ENCODE measurements at places on chromosomes 7 and 10.

DNA sequence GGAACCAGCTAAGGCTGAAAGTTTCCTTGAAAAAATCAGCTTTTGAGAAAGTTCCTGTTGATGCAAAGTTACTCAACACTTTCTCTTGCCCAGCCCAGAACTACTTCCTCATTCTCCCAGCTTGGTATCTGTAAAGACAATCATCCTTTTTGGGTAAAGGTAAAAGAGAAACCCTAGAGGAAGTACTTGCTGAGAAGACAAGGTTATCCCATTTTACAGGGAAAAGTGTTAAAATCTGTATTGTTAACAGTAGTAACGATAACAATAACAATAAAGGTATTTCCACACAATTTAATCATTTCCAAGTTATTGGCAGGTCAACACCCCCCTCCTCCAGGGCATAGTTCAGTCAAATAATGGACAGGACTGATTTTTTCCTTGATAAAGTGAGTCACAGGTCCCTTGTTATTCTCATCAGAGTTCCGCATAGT lies 2.4 kb downstream of the ALOX5 start:
- no peak for DNase-seq

GRCh38 chr10:112465299-112465883 lies 18.4 kb downstream of the VTI1A start:
- no peak for DNase-seq

DNA sequence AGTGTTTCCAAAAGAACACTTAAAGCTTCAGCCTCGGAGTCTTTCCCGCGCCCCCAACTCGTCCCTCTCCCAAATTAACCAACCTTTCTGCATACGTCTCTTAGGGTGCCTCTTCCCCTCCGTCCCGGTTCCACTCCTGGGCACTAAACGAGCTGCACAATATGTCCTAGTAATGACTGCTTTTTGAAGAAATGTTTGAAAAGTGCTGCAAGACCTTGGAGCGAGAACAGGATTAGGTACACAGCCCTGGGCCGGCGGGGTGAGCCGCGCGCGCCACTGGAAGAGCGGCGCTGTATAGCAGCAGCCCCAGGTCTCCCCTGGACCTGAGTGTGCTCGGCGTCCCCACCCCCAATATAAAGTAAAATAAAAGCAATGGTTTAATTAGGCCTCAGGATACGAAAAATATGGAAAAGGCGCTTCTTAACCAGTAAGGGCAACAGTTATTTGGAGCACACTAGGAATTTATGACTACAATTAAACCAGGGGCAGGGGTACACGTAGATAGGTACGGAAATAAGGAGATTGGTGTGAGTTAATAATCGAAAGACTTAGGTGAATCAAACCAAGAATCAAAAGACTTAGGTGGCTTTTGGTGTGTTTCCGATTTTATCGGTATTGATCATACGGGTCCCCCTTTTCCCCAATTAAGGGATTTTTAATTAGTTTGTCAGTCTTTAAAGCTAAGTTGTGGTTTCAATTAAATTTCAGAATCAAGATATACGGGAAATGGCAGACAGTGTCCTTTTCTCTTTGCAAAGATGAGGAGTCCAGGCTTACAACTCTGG lies 1.9 kb downstream of the TET1 start:
- no peak for DNase-seq

DNA sequence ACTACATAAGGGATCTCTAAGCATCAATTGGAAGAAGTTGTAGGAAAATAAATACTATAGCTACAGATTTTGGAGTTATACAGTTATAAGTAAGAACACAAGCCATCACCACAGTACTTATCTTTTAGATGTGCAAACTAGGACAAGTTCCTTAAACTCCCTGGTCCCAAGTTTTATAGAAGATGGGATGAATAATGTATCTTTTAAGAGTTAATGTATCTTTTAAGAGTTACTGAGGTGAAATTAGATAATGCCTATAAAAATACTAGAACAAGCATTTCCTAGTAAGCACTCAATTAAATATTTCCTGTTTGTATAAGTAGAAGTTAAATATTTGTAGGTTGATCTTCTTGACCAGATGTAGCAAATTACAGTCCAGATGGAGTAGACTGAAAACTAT lies 56.8 kb downstream of the SEMA3A start:
- no peak for DNase-seq

- no peak for DNase-seq
Measured at GRCh38 chr10:92103376-92104090, 180.0 kb downstream of the BTAF1 start.

DNA sequence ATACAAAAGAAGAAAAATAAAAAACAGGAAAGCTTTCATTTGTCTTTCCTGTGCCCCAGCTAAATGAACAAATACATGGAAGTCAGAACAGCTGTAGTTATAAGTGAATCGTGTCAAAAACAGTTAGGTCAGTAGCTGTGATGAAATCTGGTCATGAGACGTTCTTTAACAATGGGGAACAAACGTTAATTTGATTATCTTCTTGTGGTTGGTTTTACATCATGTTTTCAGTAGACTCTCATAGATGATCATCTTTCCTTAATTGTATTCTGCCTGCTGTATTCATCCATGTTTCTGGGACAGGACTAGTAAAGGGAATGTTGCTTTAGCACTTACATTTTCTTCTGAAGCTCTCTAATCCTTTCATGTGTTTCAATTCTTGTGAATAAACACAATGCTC lies 97.0 kb downstream of the PCLO start:
- DNase-seq: no peak

GRCh38 chr10:98778277-98778759 lies 331.6 kb upstream of the HPS1 start:
- no peak for DNase-seq

- no peak for DNase-seq
Measured at GRCh38 chr10:21030091-21030490, 133.0 kb upstream of the NEBL start.

GRCh38 chr10:98296524-98296923 lies 28.5 kb upstream of the LOXL4 start:
- DNase-seq: no peak

DNA sequence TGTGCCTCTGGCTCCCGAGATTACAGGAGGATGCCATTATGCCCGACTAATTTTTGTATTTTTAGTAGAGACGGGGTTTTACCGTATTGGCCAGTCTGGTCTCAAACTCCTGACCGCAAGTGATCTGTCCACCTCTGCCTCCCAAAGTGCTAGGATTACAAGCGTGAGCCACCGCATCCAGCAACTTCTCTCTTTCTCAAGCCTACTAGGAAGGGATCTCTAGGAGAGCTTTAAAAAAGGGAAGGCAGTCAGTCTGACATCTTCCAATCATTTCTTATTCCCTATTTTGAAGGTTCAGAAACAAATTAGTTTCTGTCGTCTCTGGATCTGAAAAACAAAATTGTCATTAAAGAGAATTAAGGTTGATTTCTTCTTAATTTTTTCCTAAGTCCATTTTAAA lies 2.5 kb upstream of the TMEM26 start:
- DNase-seq: no peak

DNA sequence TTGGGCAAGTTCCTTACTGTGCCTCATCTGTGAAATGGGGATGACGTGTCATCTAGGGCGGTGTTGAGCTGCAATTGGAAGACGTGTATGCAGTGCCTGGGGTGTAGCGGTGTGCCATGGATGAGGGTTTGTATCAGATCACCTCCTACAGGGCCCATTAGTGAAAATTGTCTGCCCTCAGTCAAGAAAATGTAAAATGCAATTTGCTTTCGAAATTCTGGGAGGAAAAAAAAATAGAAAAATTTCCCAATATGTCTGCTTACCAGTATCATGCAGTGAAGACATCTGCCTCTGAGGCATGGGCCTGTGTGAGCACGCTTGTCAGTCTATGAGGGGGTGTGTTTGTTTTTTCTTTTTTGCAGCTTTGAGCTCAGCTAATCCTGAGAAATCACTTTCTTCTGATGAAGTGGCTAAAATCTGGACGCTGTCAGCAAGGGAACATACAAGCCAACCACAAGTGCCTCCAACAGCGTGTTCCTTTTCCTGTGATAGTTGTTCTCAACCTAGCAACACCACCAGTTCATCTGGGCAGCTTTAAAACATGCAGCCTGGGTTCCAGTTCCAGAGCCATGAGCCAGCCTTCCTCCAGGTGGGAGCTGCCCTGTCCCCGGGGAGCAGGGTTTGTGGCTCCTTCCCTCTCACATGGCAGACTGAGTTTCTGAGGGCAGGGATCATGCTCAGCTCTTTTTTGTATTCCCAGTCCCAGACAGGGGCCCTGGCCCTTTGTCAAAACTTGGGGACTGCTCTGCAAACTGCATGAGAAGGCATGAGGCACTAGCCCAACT lies 10.3 kb downstream of the FAM241B start:
- no peak for DNase-seq

DNA sequence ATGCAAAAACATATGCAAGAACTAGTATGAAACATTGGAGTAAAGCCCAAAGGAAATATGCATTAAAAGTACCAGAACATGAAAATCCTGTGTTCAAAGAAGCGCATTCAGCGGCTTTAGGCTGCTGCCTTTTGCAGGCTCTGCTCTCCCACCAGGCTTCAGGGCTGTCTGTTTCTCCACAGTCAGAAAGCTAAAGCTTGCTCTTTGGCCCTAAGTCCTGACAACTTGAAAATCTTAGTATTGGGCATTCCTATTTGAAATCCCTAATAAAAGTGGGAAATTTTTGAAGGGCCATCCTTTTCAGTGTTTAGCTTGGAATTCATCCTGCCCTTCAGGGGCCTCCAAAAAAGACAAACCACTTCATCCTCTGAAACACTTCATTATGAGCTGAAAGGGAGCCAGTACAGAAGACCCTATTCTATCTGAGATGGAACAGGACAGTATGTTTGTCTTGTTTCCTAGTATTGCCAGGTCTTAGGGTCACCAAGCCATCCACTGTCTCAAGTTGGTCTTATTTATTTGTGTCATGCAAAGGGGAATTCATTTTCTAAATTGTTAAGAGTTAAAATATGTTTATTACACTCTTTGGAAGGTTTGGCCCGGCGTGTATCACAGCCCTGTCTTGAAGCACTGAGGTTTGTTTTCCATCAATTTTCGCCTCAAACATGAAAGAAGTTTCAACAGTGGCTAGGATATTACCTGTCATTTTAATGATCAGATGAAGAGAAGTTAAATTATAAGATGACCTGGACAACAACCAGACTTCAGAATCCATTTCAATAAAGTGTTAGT lies 326.3 kb upstream of the BMPER start:
- no peak for DNase-seq

- DNase-seq: no peak
Measured at GRCh38 chr7:114086537-114086913, 167.7 kb upstream of the PPP1R3A start.

DNA sequence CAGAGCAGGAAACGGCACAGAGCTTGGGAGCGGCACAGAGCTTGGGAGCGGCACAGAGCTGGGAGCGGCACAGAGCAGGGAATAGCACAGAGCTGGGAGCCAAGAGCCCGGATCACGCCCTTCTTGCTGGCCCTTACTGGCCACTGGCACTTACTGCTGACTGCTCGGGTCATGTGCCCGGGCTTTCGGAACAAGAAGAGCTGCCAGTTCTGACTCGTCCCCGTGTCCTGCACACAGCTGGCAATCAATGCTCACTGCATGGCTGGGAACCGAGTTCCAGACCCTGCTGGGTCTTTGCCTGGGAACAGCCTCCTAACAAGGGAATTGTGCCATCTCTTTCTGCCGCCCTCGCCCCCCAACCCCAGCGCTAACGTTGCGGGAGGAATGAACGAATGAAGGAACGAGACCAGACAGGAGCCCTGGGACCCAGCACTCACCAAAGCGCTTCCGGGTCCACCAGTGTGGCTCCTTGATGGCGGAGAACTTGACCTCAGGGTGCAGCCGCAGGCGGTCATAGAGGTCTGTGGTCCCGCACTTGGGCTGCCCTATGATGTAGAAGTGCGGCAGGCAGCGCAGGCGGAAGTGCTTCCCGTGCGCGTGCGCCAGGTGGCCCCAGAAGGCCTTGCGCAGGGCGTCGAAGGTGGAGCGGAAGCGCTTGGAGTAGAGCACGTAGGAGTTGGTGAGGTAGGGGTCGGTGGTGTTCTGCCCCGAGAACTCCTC lies 49.1 kb downstream of the CHST15 start:
- DNase-seq: no peak

DNA sequence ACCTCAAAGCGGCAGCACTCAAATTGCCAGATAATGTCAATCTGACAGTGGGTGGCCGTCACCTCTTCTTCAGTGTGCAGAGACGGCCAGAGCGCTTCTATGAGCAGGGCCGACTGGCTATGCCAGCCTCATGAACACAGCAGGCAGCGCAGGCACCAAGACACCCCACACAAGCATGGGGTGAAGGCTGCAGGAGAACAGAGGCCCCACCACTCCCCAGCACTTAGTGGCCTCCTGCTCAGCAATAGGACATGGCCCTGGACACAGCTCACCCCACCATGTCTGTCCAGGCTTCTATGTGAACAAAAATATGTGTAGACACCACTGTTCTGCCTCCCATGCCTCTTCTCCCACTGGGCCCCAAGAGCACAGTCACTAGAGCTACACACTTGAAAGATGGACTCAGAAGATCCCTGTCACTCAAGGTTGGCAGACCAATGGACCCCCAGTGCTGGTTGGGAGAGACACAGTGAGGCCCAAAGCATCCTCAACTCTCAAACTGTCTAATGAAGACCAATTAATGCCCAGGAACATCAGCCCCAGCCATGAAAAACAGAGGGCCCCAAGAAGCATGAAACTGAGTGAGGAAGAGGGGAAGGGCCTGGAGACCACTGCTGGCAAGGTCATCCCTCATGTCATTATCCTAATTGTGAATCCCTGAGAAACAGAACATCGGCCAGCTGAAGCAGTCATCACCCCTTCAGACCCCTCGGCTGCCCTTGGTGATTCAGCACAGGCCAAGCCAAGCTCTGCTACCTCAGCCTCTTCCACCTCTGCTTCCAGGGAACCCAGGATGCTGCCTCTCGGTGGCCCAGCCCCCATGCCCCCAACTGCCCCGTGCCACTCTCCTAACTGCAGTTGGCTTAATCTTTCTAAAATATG lies 77.7 kb downstream of the GRID1 start:
- DNase-seq: no peak

DNA sequence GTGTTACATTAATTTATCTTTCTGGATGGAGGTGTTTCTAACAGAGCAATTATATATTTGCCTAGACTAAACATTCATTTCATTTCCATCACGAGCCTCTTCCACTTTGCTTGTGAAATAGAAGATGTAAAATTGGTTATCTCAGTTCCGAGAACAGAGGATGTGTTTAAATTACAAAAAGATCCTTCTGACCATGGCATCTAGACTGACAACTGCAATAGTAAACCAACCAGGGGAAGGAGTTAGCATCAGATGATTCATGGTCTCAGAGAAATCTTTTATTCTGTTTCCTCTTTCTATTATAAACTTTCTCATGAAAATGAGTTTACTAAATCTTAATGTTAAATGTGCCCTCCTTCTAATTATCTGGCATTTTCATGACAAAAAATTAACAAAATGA lies 149.8 kb upstream of the WDR11 start:
- DNase-seq: no peak

GRCh38 chr7:37765872-37766525 lies 82.4 kb upstream of the NME8 start:
- no peak for DNase-seq

GRCh38 chr7:50409856-50410745 lies 40.0 kb downstream of the FIGNL1 start:
- no peak for DNase-seq
